NCI-H2171 (cell line): ENCODE measurements at places on chromosomes 11 and 22.

DNA sequence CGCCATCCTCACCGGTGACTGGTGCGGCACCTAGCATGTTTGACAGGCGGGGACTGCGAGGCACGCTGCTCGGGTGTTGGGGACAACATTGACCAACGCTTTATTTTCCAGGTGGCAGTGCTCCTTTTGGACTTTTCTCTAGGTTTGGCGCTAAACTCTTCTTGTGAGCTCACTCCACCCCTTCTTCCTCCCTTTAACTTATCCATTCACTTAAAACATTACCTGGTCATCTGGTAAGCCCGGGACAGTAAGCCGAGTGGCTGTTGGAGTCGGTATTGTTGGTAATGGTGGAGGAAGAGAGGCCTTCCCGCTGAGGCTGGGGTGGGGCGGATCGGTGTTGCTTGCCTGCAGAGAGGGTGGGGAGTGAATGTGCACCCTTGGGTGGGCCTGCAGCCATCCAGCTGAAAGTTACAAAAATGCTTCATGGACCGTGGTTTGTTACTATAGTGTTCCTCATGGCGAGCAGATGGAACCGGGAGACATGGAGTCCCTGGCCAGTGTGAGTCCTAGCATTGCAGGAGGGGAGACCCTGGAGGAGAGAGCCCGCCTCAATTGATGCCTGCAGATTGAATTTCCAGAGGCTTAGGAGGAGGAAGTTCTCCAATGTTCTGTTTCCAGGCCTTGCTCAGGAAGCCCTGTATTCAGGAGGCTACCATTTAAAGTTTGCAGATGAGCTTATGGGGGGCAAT, 1.1 kb downstream of the NEAT1 start:
- DNase-seq, result no peak

DNA sequence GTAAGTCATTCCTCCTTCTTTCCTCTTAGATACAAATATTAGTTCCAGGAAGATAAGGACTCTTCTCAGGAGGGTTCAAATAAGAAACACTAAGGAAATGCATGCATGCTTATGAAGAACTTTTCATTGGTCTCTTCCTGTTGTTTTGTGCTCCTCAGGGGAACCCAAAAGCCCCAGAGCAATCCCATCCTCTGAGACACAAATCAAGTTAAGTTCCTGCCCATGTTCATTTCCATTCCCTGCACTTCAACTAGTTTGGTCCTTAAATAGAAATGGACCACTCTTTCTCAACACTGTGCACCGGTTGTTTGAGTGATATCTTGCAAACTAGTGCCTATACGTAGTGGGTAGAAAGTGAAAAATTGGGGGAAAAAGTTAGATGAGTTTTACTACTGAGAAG, at the start of gene OR10G4:
TSS of gene OR10G4 (plus strand) at position 301 of the 400 bp plus-strand sequence. CDS start 2,578 bp downstream, outside the sequence.
- DNase-seq, result no peak

DNA sequence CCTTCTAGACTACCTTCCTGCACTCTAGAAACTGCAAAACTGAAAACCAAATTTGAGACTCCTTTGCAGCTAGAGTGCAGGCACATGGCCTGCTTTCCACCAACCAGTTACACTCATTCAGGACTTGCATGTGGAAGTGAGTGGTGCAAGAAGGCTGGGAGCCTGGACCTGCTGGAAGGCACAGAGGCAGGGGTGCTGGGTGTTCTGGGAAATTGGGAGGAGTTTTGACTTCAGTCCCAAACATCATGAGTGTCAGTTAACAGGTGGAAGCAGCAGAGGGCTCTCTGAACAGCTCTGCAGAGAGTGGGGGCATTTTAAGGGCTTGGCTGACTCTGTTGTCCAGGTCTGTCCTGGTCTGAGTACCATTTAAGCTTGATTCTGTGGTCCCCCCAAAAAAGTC, 49.3 kb upstream of the SYT13 start:
- no peak for DNase-seq

GRCh38 chr22:23065069-23065451, 5.3 kb upstream of the GNAZ start:
- no peak for DNase-seq

GRCh38 chr22:37802310-37803194, 5.2 kb upstream of the GCAT start:
- peak; percentile 84 for DNase-seq

- DNase-seq, result no peak
Observed at GRCh38 chr11:119470317-119471291, 47.6 kb upstream of the THY1 start.

GRCh38 chr22:43811777-43812148, 342 bp downstream of the EFCAB6 start:
- DNase-seq, result no peak

DNA sequence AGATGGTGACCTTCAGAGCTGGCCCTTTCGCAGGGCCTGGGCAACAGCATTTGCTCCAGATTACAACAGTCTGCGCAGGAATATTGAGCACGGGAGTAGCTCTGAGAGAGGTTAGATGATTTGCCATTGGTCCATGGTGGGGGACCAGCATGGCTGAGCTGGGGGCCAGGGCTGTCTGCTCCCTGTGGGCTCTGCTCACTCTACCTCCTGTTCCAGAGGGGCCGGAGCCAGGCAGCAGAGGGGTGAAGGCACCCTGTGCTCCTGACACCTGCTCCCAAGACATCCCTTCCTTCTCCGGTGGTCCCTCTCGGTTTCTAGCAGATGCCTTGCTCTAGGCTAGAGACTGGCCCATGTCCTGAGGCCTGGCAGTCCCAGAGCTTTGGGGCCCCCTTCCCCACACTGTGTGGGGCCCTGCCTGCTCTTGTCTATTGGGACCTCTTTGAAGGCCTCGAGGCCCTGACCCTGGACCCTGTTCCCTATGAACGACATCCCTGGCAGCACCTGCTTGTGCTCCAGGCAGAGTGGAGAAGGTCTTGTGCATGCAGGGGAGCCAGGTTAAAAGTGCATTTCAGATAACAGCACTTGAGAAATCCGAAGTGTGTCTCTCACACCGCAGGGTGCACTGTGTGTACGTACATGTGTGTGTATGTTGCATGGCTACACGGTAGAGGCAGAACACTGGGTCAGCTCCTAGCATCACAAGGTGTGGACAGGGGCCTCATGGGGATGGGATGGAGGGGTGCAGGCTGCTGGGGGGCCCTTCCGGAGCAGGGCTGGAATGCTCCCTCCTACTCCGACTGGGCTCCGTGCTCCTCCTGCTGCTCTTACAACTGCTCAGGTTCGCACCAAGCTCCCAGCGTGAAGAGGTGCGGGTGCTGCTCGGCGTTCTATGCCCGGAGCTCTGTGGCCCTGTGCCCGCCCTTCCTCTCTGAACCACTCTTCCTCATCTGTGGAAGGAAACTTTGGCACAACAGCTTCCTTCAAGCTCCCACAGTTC, 123.3 kb upstream of the B3GAT1 start:
- DNase-seq, result no peak

DNA sequence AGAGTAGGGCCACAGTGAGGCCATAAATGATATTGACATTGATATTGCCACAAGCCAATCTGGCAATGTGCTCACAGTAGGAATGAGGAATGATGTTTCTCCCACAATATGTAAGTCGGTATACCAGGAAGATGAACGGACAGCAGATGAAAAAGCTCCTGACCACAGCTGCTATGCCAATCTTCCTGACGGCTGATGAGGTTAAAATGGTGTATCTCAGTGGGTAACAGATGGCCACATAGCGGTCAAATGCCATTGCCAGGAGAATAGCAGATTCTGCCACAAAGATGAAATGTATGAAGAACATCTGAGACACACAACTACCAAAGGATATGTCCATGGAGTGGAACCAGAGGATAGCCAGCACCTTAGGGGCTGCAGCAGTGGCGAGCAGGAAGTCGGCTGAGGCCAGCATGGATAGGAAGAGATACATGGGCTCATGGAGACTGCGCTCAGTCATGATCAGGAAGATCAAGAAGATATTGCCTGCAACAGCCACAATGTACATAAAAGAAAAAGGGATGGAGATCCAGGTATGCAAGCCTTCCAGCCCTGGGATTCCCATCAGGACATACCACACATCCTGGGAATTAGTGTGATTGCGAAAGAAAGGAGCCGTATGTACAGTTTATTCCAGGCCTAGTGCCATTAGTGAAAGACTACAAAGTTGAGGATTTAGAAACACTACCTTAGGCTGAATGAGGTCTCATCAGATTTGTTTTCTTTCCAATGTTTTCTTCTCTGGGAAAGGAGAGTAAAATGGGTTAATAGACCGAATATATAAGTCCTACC, 22.2 kb downstream of the OR51V1 start:
- no peak for DNase-seq

GRCh38 chr11:134800826-134801225, 388.8 kb upstream of the B3GAT1 start:
- DNase-seq, result no peak

- DNase-seq, result no peak
Observed at GRCh38 chr11:133107136-133107535, 425.2 kb downstream of the OPCML start.

GRCh38 chr11:115499241-115499799, 4.9 kb downstream of the CADM1 start:
- DNase-seq, result no peak
